SJCRH30 (cell line): ENCODE measurements at places on chromosomes 6 and 20. TPM values are rescaled to one million over a fixed set of nuclear protein-coding genes. Genes with fewer than 3 reads are reported as not detected.

Gene VGLL2
- 5.7 and 7.0 TPM in 2 replicates for total RNA-seq

Gene TNF
- not detected in 2 replicates for total RNA-seq

Gene SNAP91
- not detected in 2 replicates for total RNA-seq

Gene ZSCAN23
- total RNA-seq = 1.1 and 2.3 TPM in 2 replicates

Gene STX11
- 16.1 and 16.6 TPM in 2 replicates for total RNA-seq

Gene COL9A3
- total RNA-seq = 2.0 and 2.1 TPM in 2 replicates

Gene PROKR2
- total RNA-seq = not detected in 2 replicates

Gene SLC22A2
- total RNA-seq = 0.02 TPM in 1 of 2 replicates, not detected in the other

Gene SLC25A27
- 0.33 and 0.81 TPM in 2 replicates for total RNA-seq

Gene PTPRT
- total RNA-seq = 0.93 and 0.94 TPM in 2 replicates

Gene SOX4
- total RNA-seq = 33.9 and 37.2 TPM in 2 replicates

Gene PRND
- not detected in 2 replicates for total RNA-seq

Gene LST1
- total RNA-seq = not detected in 2 replicates

Gene ANKRD6
- 0.18 and 0.73 TPM in 2 replicates for total RNA-seq

Gene OTOR
- total RNA-seq = not detected in 2 replicates

Gene JPH2
- total RNA-seq = 6.7 and 7.4 TPM in 2 replicates

Gene TBC1D22B
- 11.0 and 11.2 TPM in 2 replicates for total RNA-seq

Gene TMEM242
- total RNA-seq = 7.7 and 8.3 TPM in 2 replicates

Gene BNIP5
- total RNA-seq = 0.04 TPM in 1 of 2 replicates, not detected in the other

Gene AFG1L
- 4.4 and 6.3 TPM in 2 replicates for total RNA-seq

Gene TFAP2D
- not detected in 2 replicates for total RNA-seq

Gene RAET1G
- not detected in 2 replicates for total RNA-seq

Gene DEFB126
- total RNA-seq = not detected in 2 replicates

Gene ANGPT4
- not detected in 2 replicates for total RNA-seq

Gene DEFB121
- not detected in 2 replicates for total RNA-seq

Gene MYH7B
- 0.02 and 0.10 TPM in 2 replicates for total RNA-seq

Gene SPDEF
- total RNA-seq = not detected in 2 replicates

Gene RNF39
- total RNA-seq = not detected in 2 replicates

Gene RIMS4
- total RNA-seq = not detected in 2 replicates

Gene DYNLT2
- total RNA-seq = 1.9 and 4.3 TPM in 2 replicates

Gene SSR1
- total RNA-seq = 50.2 and 52.1 TPM in 2 replicates

Gene DEFB125
- total RNA-seq = not detected in 2 replicates

Gene RUNX2
- 46.1 and 50.5 TPM in 2 replicates for total RNA-seq

Gene RHAG
- not detected in 2 replicates for total RNA-seq

Gene TMEM14C
- total RNA-seq = 92.3 and 97.2 TPM in 2 replicates

Gene HTR1E
- not detected in 2 replicates for total RNA-seq

Gene ULBP3
- 9.8 and 10.3 TPM in 2 replicates for total RNA-seq
